ENCODE measurements at places on chromosomes 6 and 20.
A peak's percentile ranks its signal among the peaks of the same experiment; 100 is the strongest.

GRCh38 chr6:126888727-126889725 is 229.4 kb upstream of the RSPO3 start:
- peak; percentile 2 for DNase-seq

GRCh38 chr20:2402271-2402980 is 21.7 kb downstream of the TGM6 start:
- DNase-seq, result peak; percentile 43

DNA sequence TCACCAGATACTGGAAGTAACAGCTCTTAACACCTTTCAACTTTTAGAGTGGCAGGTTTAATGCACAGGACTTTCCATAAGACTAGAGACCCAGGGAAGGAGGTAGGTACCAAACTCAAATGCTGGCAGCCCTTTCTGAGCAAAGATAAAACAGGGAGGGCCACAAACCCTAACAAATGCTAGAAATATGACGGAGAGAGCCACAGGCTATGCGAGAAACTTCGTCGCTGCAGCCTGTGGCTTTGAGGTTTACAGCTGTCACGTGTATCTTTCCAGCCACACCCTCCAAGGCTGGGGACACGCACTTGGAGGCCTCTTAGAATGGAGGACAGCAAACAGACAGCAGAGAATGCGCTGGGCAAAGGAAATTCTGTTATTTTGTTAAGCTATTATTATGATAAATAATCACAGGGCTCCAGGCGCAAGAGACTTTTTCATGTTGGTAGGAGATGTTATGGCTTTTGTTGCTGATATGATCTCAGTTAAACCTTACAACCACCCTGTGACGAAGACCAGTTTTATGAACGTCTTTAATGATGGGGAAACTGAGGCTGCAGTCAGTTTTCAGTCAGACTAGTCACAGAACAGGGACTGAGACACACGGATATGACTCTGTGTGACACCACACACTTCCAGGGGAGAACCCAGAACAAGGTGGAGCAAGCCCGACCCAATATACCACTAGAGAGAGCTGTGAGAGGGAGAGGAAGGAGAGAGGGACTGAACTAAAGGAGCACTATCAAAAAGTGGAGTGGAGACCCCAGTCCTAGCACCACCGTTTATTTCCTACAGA is 2.0 kb downstream of the TRAM2 start:
- no peak for DNase-seq

DNA sequence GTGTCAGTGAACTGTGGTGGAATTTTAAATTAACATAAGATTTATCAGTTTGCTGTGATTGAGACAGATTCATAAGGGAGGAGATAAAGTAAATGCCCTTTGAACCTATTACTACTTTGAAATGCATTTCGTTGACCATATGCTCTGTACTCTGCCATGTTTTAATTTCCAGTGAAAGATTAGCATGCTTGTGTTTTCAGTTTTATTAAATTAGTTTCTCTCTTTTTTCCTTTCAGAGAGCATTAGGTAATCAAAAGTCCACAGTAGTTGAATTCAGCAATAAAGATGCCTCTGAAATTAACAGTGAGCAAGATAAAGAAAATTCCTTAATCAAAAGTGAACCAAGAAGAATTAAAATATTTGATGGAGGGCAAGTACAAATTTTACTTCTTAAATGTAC is 117.4 kb downstream of the HIVEP1 start:
- no peak for DNase-seq

- DNase-seq, result no peak
Measured at GRCh38 chr6:34638834-34639736, 57.5 kb downstream of the ILRUN start.

DNA sequence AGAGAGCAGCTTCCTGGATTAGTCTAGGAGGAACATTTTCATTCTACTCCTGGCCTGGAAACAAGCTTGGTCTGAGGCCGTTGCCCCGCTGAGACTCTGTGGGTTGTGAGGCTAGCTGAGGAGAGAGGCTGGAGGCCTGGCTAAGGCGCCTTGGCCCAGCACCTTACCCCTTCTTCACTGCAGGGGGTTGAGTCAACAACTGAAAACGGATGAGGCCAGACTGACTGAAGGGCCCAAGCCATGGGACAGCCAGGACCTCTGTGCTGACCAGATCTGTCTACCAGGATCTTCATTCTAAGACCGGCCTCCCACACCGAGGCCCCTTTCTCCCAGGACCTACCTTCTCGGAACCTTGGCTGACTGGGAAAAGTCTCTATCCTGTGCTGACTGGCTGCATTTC is 3.5 kb upstream of the AVP start:
- no peak for DNase-seq

DNA sequence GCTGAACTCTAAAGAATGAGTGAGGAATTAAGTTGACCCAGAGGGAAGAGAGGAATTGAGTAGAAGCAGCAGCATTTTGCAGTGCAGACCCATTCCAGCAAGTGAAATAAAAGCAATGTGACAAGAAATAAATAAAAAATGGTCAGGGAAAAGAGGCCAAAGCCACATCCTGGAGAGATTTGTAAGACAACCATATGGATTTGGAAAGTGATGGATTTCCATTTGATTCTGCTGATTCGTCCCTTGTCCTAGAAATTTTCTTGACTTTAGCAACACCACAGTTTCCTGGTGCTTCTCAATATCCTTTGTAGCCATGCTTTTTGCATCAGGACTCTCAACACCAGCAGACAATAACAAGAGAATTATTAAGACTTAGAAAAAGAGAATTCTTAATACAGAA is 29.8 kb downstream of the ANKEF1 start:
- no peak for DNase-seq

- DNase-seq, result no peak
Measured at GRCh38 chr6:20038410-20039204, 173.7 kb downstream of the MBOAT1 start.

DNA sequence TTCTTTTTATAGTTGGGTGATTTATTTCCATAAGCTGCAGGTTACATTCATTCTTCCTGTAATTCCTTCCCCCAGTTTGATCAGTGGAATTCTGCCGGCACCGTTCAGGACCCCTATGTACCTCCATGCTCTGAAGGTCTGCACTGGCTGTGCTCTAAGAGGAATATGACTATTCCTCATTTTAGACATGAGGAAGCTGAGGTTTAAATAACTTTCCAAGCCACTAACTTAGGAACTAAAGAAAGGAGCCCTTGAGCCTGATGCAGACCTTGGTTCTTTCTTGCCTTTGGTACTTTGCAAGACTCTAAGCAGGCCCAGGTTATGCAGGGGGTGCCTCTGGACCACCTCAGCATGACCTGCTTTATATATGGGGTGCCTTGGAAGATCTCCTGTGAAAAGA is 318.5 kb downstream of the QKI start:
- no peak for DNase-seq

- DNase-seq, result no peak
Measured at GRCh38 chr6:66985816-66986215, 1278.8 kb upstream of the EYS start.

GRCh38 chr6:43919774-43920173 is 149.8 kb downstream of the VEGFA start:
- no peak for DNase-seq

DNA sequence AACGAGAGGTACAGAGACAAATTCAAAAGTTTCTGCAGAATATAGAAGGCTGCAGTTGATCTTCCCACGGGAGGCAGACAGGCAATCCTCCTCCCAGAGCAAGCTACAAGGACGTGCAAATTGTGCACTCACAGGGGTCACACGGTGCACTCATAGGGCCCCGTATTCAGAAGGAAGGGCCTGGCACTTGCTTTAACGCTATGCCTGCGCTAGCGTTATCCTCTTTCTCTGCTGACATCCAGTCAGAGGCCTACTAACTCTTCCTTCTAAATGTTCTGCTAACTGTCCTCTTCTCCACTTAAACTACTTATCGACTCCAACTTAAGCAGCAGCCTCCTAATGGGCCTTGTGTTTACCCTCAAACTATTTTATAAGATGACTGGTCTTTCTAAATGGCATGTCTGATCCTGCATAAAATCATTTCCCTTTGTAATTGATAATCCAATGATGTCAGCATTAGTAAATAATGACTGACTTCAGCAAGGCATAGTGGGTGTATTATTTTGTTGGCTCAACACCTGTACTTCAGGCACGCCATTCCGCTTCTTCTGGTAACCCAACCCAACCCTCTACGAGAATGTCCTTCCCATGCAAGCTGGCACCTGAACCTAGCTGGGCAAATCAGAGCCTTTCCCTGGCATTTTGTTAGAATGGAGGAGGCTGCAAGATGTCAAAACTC is 2.2 kb downstream of the IFNGR1 start:
- no peak for DNase-seq

DNA sequence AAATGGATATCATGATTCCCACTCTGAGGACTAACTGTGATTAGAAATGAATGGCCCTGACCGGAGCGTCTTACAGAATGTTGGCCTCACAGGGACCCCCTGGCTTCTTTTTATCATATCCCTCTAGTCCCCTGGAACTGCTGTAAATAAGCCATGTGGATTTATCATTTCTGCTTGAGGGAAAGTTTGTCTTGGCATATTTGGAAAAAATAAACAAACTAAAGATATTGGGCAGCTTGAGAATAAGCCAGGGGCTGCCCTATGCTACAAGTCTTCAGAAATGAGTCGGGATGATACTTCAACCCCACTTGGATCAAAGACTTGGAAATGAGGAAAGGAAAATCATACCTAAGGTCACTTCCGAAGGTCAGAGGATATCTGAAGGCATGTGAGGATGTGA is 179.1 kb downstream of the THBS2 start:
- DNase-seq, result no peak

GRCh38 chr20:4608861-4609260 is 112.8 kb upstream of the PRND start:
- DNase-seq, result no peak

GRCh38 chr6:67593247-67593646 is 1041.8 kb upstream of the ADGRB3 start:
- no peak for DNase-seq

DNA sequence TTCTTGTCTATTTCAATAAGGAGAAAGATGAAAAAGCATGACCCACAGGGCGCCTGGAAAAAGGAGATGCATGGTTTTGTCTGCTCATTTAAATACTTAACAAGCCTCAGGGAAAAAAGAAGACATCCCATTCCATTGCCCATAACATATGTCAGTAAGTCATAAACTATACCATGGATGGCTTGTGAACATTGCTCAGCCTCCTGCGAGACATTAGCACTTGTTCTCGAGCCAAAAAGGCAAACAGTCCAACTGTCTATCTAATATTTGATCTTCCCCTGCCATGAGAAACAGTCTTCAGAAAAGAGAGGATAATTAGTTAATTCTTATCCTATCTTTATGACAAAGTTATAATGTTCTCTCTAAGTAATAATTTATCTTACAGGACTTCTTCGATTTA is 527.4 kb downstream of the HACE1 start:
- DNase-seq, result peak; percentile 24

DNA sequence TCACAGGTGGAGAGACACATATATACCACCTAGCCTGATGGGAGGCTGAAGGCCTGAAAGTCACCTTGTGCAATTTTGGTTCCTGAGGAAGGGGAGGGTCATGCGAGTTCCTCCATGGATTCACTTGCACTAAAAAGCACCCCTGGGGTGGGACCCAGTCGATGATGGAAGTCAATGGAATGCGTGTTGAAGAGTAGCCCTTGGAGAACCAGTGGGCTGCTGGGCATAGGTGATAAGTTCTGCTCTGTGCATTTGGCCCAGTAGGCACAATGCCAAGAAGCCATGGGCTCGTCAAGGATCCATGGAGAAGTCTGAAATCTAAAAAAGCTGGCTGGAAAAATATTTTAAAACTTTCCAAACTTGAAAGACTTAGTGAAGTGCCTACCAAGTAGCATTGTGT is 18.9 kb upstream of the SCRT2 start:
- DNase-seq, result no peak
